ENCODE measurements at places on chromosomes 11 and 22.

GRCh38 chr11:61543606-61544306 lies 35.2 kb downstream of the LRRC10B start:
- no peaks in the 10 kb centered on the region for H3K4me1 ChIP-seq
- no peak for DNase-seq

DNA sequence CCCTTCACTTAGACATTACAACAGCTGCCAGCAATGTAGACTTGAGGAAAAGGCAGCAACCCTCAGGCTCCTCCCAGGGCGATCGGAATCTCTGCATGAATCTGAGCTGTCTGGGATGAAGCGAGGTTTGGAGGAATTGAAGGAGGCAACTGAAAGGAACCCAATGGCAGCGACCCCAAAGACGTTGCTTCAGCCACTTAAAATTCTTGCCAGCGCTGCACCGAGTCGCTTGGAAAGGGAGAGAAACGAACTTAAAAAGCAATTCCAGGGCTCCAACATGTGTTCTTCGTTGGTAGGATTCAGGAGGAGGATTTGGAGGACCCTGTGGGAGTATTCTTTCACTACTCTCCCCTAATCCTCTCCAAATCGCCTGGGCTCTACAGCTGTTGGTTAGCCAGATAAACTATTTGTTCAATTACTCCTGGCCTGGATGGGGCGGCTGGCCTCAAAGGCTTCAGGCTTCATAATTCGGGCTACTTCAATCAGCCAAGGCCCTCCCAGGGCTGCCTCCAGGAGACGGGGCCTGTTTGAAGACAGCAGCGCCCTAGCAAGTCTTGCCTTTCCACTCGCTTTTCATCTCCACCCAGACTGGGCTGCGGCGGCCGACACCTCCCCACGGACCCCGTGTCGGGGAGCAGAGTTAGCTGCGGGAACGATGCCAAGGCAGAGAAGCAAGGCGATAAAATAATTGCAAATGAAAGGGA lies 72.4 kb upstream of the TMEM45B start:
- no peaks in the 10 kb centered on the region for H3K4me1 ChIP-seq
- H3K4me3 ChIP-seq = no peak overlapping the region
- H3K27ac ChIP-seq = no peak overlapping the region

GRCh38 chr11:28666632-28667031 lies 558.4 kb downstream of the METTL15 start:
- no peaks in the 10 kb centered on the region for H3K27me3 ChIP-seq
- H3K4me1 ChIP-seq = no peaks in the 10 kb centered on the region
- no peak overlapping the region for H3K4me3 ChIP-seq
- H3K27ac ChIP-seq = no peak overlapping the region

- no peaks in the 10 kb centered on the region for H3K4me1 ChIP-seq
- H3K36me3 ChIP-seq = no peaks in the 10 kb centered on the region
- no peak for DNase-seq
- H3K27me3 ChIP-seq = no peaks in the 10 kb centered on the region
- no peak overlapping the region for H3K4me3 ChIP-seq
- no peak overlapping the region for H3K27ac ChIP-seq
Observed at GRCh38 chr11:115249061-115249578, 255.1 kb downstream of the CADM1 start.

DNA sequence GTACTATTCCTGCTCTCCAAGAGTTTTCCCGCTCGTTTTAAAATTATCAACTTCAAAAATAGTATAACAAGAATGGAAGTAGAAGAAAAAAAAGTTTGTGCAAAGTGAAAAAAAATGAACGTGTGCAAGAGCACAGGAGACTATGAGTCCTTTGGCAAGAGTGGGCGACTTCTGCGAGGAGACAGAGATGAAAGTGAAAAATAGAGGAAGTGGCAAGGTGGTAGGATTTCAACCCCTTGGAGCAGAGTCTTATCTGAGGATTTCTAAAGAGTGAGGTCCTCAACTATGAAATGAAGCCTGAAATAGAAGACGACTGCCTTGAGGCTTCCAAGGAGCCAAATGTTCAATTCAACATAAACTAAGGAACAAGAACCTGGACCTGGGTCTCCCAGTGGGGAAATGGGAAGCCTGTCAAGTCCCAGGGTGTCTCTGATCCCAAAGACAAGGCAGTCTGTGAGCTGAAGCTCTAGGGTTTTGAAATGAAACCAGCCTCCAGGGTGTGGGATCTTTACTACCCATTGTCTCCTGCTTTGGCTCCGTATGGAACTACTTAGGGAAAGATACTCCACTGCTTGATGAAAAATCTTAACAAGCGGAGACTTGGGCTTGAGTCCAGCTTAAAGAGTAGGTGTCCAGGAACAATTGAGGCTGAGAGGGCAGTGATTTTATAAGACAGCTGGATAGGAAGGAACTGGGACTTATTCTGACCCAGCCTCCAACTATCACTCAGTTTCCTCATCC lies 4.8 kb downstream of the P4HA3 start:
- no peak overlapping the region for H3K4me3 ChIP-seq
- H3K27me3 ChIP-seq = peaks cover 3% of the 10 kb centered on the region
- H3K27ac ChIP-seq = no peak overlapping the region
- H3K4me1 ChIP-seq = no peaks in the 10 kb centered on the region
- no peak for DNase-seq

GRCh38 chr11:62680825-62681240 lies 2.0 kb upstream of the UBXN1 start:
- peaks cover 3% of the 10 kb centered on the region for H3K4me1 ChIP-seq
- no peak overlapping the region for H3K4me3 ChIP-seq
- no peaks in the 10 kb centered on the region for H3K36me3 ChIP-seq
- H3K27me3 ChIP-seq = no peaks in the 10 kb centered on the region

DNA sequence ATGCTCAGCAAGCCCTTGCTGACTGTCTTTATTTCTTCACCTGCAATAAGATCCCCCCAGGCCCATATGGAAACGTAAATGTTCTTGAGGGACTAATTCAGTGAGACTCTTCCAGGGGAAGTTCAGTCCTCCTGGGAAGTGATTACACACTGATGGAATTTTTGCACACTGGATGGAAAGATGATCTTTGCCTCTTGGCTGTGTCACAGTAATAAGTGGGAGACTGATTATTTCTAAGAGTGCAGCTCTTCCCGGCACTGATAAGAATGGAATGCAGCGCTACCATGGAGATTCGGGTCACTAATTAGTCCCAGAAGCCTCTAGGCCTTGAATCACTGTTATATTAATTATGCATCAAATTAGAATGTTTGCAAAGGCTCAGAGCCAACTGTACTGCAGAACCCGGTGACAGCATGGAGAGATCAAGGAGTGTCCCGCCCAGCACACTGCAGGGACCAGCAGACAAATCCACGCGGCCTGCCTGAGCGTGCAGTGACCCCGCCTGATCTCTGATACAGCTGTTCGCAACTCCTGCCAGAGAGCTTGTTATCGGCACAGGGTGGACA lies 178.3 kb downstream of the SNX19 start:
- H3K36me3 ChIP-seq = no peaks in the 10 kb centered on the region
- H3K27ac ChIP-seq = no peak overlapping the region
- no peaks in the 10 kb centered on the region for H3K27me3 ChIP-seq

DNA sequence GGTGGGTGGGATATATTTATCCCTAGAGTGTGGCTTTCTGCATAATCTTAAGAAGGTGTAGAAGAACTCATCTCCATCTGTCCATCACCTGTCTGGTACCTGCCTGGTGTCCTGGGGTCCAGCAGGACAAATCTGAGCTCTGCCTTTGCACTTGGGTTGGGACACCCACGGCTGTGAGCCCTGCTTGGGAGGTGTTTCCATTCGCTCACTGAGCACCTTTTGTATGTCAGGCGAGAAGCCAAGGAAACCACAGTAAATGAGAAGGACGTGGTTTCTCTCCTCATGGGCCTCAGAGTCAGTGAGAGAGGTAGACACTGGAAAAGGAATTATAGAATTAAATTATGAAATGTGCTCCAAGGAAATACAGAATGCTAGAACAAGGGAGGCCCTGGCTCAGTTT lies 555.9 kb downstream of the MIAT start:
- no peak overlapping the region for H3K4me3 ChIP-seq
- peak overlapping the region; percentile 62 for H3K27ac ChIP-seq
- no peaks in the 10 kb centered on the region for H3K4me1 ChIP-seq
- no peaks in the 10 kb centered on the region for H3K36me3 ChIP-seq
- no peaks in the 10 kb centered on the region for H3K27me3 ChIP-seq
- DNase-seq = no peak

- no peak overlapping the region for H3K4me3 ChIP-seq
- H3K27me3 ChIP-seq = peaks cover 3% of the 10 kb centered on the region
- H3K4me1 ChIP-seq = no peaks in the 10 kb centered on the region
- DNase-seq = no peak
Observed at GRCh38 chr11:69934861-69935494, 115.8 kb upstream of the FGF3 start.

DNA sequence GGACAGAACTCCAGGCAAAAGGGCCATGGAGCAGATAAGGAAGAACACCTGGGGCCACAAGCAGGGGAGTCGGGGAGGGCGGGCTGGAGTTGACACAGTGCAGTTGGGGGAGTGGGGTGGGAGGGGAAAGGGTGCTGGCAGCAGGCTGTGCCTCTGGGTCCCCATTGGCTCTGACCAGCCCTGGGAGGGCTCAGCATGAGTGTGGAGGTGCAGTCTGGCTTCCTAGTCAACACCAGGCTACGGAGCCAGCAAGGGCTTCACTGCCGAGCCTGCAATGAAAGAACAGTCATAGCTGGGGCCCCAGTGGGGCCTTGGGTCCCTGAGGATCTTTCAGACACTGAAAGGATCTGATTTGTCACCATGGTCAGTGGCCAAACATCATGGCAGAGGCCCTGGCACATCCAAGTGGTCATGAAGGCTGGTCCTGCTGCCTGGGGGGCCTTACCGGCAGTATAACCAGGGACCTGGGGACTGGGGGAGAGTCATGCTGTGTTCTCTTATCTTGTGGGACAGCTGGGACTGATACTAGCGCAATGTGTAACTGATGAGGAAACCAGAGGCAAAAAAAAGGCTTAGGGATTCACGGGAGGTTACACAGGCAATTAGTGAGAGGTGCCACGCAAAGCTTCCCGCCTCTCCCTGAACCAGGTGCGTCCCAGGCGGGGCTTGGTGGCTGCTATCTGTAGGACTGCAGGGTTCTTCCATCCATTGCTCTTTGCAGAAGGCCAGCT lies 11.6 kb downstream of the SLC37A2 start:
- H3K27me3 ChIP-seq = no peaks in the 10 kb centered on the region
- no peak for DNase-seq
- no peaks in the 10 kb centered on the region for H3K4me1 ChIP-seq
- H3K36me3 ChIP-seq = no peaks in the 10 kb centered on the region
- H3K27ac ChIP-seq = no peak overlapping the region

DNA sequence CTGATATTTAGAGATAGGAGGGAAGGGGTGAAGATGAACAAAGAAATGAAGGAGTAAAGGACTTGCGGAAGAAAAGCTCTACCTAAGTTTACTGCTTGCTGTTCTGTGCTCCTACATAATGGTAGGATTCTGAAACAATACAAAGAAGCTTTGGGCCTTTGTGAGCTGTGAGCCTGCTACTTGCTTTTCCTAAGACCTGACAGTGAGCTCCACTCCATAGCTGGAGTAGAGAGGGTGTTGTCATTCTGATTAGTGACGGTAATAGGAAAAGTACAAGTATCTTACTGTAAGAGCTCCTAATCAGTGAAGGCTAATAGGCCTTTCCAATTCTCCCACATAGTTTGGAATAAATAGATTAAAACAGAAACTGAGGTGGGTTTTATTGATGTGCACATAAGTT lies 75.9 kb downstream of the PARVA start:
- H3K4me1 ChIP-seq = no peaks in the 10 kb centered on the region
- no peak overlapping the region for H3K27ac ChIP-seq
- no peak for DNase-seq

Data from breast epithelium (tissue), 4 donors.